ENCODE measurements at places on chromosomes 4 and X.

DNA sequence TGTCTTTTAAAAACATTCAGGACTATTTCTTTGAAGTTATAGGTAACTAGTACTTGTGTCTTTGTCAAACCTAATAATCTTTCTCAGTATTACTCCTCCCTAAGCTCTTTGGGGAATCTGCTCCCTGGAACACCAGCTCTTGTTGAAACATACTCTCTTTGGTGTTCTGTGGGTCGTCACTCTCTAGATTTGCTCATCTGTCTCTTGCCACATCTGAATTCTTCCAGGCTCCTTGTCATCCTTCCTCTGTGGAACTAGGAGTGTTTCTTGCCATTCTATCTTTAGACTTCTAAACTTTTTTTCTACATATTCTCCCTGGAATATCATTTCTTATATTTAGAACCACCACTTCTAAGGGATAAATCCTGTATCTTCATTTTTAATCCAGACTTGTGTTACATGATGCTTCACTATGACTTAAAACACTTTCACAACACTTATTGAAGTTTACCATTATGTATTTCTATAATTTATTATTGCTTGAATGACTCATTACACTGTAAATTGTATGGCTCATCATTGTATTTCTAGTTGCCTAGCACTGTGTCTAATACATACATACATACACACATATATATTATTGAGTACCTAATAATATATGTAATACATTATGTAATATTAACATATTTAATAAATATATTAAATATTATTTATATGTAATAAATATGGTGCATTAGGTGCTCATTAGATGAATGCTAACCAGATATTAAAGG lies 186.1 kb downstream of the TMA16 start:
- DNase-seq: no peak

DNA sequence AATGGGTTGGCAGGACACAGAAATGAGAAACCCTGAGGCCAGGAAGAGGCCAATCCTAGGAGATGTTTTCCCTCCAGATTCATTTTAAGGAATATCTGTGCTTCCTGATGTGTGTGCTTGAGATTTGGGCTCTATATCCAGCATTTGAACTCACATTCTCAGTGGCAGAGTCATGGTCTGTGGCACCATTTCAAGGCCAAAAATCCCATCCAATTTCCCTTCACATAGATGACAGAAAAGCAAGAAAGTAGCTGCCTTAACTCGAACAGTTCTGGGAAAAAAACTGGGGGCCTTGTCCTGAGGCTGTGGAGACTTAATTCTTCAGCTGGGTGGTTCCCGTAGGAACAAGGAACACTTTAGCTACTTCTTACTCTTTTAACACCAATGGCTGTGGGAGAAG lies 27.4 kb downstream of the TAF7L start:
- no peak for DNase-seq

GRCh38 chrX:68831405-68832100 lies 2.7 kb downstream of the EFNB1 start:
- DNase-seq: no peak

DNA sequence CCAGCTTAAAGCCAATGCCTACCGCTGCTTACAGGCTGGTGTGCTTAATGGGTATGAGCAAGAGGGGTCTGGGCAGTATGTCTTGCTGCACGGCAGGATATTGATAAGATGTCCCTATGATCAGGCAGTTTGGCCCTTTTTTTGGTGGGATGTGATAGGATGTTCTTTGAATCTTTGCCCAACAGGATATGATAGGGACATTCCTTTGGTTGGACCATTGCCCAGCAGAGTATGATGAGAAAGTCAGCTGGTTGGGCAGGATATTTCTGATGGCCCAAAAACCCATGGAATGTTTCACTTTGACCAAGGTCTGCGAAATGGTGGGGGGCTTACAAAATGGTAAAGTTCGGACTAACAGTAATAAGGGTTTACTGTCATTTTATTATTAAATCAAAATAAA lies 1060.6 kb downstream of the STIM2 start:
- no peak for DNase-seq

DNA sequence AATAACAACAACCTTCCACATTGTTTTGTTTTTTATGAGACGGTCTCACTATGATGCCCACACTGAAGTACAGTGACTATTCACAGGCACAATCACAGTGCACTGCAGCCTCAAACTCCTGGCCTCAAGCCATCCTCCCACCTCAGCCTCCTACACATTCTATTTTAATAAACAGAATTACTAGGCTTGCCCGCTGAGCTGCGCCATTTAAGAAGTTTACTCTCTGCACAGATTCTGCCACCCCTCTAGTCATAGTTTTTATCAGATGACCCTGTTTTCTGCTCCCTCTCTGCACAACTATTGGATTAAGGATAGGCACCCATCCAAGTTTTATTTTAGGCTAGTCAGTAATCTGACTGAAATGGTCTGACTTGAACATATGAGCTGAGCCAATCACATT lies 11.3 kb upstream of the COX18 start:
- DNase-seq: no peak

- DNase-seq: no peak
These were observed 63.4 kb downstream of the HTT start for GRCh38 chr4:3137908-3138307.

- no peak for DNase-seq
These were observed 38.7 kb upstream of the DCLK2 start for GRCh38 chr4:150039274-150040127.

GRCh38 chr4:152448854-152449253 lies 87.0 kb downstream of the FBXW7 start:
- no peak for DNase-seq

DNA sequence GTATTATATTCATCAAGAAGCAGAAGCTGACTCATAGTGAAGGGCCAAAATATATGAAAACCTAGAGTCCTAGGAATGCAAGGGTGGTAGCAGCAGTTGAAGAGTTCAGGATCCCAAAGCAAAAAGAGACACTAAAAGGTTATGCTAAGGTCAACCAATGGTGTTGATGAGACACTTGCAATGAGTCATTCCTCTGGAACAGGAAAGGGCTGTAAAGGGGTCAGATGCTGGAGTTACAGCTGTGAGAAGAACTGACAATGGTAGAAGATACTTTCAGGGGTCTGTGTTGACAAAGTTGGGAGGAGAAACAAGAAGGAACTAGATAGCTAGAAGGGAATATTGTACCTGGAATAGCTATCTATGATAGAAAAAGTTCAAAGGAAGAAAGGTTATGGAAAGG lies 47.5 kb downstream of the ZGRF1 start:
- DNase-seq: no peak

All from stimulated activated CD8-positive, alpha-beta memory T cell treated with anti-CD3 and anti-CD28 coated beads, Interleukin-7, amount 100 ng/mL, for 24 hours (primary cell).